Testis (tissue), 5 donors: ENCODE measurements at places on chromosomes 1 and 21. TPM values are rescaled to one million over a fixed set of nuclear protein-coding genes. Genes with fewer than 3 reads are reported as not detected.

Gene CRYZL1
- 73.2 TPM for total RNA-seq

Gene C1orf116
- total RNA-seq = 0.71 TPM

Gene SELL
- 3.2 TPM for total RNA-seq

Gene GBP6
- 0.24 TPM for total RNA-seq

Gene NR1I3
- total RNA-seq = 0.68 TPM

Gene ZNF670
- 3.5 TPM for total RNA-seq

Gene PRAMEF4
- not detected for total RNA-seq

Gene LPAR3
- total RNA-seq = 73.8 TPM

Gene CCDC185
- 17.2 TPM for total RNA-seq

Gene NMNAT1
- total RNA-seq = 8.1 TPM

Gene CIART
- 10.6 TPM for total RNA-seq

Gene LCE1D
- total RNA-seq = not detected

Gene TSPEAR
- 0.62 TPM for total RNA-seq

Gene TTC39A
- 121 TPM for total RNA-seq

Gene COL24A1
- 1.8 TPM for total RNA-seq

Gene KMO
- 0.99 TPM for total RNA-seq

Gene C1orf53
- total RNA-seq = 7.8 TPM

Gene NOS1AP
- total RNA-seq = 4.1 TPM

Gene HAX1
- 92.7 TPM for total RNA-seq

Gene NECAP2
- 96.8 TPM for total RNA-seq

Gene UHMK1
- 36.9 TPM for total RNA-seq

Gene TNFSF18
- total RNA-seq = 0.43 TPM
